Stimulated activated CD4-positive, alpha-beta T cell treated with anti-CD3 and anti-CD28 coated beads, Interleukin-12 subunit alpha, Interleukin-12 subunit beta, amount 100 ng/mL, for 4 hours (primary cell): ENCODE measurements at places on chromosomes 1 and 21.

DNA sequence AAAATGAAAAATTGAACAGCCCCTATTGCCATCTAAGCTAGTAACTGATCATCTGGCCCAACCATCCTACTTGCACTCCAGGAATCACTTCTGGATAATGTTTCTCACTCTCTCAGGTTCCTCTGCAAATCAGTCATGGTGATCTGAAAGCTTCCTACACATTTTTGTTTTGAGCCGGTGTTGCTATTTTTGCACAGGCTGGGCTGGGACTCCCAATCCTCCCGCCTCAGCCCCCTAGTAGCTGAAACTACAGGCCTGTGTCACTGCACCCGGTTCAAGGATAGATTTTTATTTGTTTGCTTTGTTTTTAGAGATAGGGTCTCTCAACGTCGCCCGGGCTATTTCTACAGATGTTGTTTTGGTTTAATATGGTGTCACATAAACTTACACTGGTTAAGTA, 40.5 kb upstream of the HMCN1 start:
- no peak for DNase-seq

GRCh38 chr1:14699620-14700019, 101.1 kb downstream of the KAZN start:
- no peak for DNase-seq

- DNase-seq, result no peak
Measured at GRCh38 chr1:43557744-43558245, 27.1 kb downstream of the PTPRF start.

- peak; percentile 71 for DNase-seq
Measured at GRCh38 chr1:179025975-179026812, 500 bp downstream of the FAM20B start.

DNA sequence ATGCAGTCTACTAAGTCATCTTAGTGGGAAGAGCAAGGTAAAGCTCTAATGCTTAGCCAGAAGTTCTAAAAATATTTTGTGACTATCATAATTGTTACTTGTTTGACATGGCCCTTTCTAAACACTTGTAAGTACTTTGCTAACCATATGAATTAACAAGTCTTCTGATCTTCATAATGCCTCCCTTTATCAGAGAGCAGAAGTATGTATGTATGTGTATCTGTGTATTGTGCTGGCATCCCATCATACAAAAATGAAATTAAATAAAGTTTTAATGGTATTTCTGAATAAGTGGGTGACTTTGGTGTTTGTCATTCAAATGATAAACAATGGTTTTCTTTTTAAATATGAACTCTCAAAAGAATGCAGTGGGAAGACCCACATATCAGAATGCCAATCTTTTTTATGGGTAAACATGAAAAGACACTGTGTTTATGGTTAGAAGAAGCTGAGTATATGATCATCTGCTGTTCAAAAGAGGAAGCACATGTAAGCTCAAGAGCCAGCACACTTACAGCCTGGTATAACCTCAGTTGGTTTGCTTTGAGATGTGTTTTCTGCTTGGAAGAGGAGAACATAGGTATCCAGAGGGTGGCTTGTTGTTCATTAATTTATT, 159.6 kb downstream of the CLEC20A start:
- DNase-seq, result no peak

DNA sequence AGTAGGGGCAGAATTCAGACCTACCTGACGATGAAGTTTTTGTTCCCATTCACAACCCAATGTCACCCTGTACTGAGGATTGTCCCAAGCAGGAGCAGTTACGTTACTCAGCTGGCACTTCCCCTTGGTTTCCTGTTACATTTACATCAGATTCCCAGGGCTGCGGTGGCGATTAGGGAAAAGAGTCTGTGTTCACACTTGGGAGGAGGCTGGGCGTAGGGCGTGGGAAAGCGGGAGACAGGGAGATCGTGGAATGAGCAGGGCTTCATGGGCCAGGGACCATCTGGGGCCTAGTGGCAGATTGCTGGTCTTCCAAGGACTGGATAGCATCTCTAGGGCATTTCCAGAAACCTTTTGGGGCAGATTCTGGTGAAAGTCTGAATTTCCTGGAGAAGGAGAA, 39.0 kb downstream of the TBX19 start:
- no peak for DNase-seq

GRCh38 chr1:153777648-153778047, 2.4 kb downstream of the SLC27A3 start:
- DNase-seq, result no peak

DNA sequence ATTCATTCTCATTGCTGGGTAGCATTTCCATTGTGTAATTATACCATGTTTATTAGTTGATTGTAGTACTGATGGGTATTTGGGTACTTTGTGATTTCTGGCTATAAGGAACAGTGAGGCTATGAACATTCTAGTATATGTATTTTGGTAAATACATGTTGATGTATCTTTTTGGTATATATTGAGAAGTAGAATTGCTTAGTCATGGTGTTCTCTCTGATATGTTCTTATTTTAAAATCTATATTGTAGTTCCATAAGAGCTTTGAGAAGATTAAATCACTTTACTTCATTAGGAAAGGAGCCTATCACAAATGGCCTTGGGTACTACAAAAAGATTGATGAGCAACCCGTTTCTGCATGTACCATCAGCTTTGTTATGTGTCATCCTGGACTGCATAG, 13.4 kb downstream of the MIXL1 start:
- DNase-seq, result no peak

GRCh38 chr1:85448358-85448757, 16.6 kb downstream of the DDAH1 start:
- no peak for DNase-seq

DNA sequence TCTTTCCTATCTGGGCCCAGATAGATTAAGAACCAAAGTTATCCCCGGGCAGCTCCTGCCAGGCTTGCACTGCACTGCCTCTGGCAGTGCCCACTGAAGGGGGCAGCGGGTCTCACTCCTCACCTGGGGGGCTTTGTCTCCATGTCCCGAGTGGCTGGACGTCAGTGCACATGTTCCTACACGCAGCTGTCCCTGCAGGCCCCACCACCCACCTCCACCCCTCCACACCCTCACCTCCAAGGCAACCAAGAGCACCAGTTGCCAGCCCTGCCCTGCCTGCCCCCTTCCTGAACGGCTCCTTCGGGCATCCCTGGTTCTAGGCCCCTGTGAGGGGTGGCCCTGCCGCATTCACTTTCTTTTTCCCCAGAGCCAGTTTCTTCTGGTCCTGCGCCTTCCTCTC, 147.2 kb downstream of the PEX14 start:
- DNase-seq, result no peak

DNA sequence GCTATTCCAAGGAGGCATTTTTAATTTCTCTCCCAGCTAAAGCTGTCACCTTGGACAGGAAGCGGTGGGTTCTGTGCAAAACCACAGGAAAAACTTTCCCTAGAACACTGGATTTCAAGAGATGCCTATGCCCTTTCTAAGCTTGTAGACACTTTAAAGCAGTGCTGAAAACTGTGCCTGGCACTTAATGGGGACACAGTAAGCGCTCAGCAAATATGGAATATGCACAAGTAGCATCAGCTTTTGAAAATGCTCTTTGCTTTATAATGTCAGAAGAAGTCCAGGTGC, 50.9 kb upstream of the TARBP1 start:
- DNase-seq, result no peak

- no peak for DNase-seq
Measured at GRCh38 chr1:37250371-37250770, 216.1 kb upstream of the GRIK3 start.

- DNase-seq, result no peak
Measured at GRCh38 chr1:230869500-230869899, 1.2 kb upstream of the C1orf198 start.

DNA sequence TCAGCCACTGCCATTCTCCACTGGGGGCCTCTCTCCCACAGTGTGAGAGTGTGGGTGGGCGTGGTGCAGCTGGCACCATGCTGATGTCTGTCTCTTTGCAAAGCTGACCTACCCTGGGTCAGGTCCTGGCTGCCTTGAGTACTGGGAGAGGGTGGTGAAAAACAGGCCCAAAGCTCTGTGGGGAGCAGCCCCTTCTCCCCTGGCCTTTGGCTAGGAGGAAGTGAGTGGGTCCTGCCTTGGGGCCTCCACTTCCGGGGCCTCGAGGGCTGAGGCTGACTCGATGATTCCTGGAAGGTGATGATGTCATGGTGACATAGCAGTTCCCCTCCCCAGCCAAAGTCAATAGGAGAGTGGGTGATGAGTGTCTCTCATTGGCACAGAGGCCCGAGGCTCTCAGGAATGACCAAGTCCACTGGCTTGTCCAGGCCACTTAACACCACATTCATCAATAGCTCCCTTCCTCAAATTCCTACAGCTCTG, 53.0 kb downstream of the IER5 start:
- DNase-seq, result peak; percentile 55

- DNase-seq, result no peak
Measured at GRCh38 chr1:82880506-82880905, 1079.8 kb downstream of the ADGRL2 start.
